ENCODE measurements at places on chromosomes 13 and 19. TPM values are rescaled to one million over a fixed set of nuclear protein-coding genes. Genes with fewer than 3 reads are reported as not detected.
A peak's percentile ranks its signal among the peaks of the same experiment; 100 is the strongest.

The PGPEP1 gene
- polyA plus RNA-seq: 8.1 TPM

The LSR gene
- polyA plus RNA-seq: 3.7 TPM

The PET100 gene
- polyA plus RNA-seq: 61.0 TPM

The NACC1 gene
- polyA plus RNA-seq: 18.7 TPM

The FARP1 gene
- polyA plus RNA-seq: 73.0 TPM

The ANGPTL8 gene
- 0.87 TPM for polyA plus RNA-seq

The LGALS14 gene
- 0.30 TPM for polyA plus RNA-seq

- DNase-seq: no peak
Measured at GRCh38 chr13:44007451-44007850, 127.7 kb downstream of the LACC1 start.

GRCh38 chr13:110070511-110071120, 236.3 kb downstream of the COL4A1 start:
- no peak for DNase-seq

DNA sequence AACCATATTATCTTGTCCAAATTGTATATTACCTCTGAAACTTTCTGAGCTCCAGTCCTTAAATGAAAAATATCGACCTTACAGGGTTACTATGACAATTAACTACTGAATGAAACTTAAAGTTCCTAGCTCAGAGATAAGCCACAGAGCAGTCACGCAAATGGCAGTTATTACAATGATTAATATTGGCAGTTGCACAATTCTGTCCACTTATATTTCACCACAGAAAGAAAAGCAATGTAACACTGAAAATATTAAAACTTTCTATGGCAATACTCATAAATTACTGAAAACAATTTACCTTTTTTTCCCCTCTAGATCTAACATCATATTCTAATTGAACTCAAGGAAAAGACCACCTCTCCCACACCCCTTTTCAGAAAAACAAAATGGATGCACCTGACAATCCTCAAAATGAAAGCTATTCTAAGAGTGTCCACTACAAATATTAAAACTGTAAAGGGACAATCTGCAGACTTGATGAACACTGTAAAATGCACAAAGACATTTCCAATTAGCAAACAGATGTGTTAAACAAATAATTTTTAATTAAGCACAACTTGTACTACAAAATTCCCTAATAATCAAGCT, 14.6 kb downstream of the LNX2 start:
- DNase-seq: no peak

DNA sequence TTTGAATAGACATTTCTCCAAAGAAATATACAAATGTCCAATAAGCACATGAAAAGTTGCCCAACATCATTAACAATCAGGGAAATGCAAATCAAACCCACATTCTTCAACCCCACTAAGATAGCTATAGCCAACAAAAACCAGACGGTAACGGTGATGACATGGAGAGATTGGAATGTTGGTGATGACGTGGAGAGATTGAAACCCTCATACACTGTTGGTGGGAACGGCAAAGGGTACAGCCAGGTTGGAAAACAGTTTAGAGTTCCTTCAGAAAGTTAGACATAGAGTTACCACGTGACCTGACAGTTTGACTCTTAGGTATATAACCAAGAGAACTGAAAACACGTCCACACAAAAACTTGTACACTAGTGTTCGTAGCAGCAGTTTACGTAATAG, 48.1 kb downstream of the TNFRSF19 start:
- DNase-seq: no peak

- no peak for DNase-seq
Measured at GRCh38 chr19:47419789-47420188, 462 bp upstream of the MEIS3 start.

- no peak for DNase-seq
Measured at GRCh38 chr13:76523740-76524340, 362.4 kb downstream of the KCTD12 start.

DNA sequence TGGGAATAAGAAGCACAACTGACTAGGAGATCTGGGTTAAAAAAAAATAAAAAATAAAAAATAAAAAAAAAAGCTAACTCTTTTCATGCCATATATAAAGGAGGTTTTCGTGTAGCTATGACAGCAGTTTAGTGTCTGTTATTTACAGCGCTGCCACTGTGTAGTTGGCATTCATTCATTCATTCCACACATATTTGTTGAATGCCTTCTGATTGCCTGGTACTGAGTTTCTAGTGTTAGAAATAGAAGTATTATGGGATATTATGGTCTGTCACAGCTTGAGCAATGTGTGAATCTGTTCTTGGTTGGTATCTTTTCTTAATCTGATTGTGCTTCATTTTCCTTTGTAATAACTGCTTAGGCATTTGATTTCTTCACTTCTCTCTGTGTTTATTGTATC, 237.4 kb downstream of the NBEA start:
- DNase-seq: no peak

GRCh38 chr13:32255724-32256109, 59.4 kb downstream of the ZAR1L start:
- no peak for DNase-seq

DNA sequence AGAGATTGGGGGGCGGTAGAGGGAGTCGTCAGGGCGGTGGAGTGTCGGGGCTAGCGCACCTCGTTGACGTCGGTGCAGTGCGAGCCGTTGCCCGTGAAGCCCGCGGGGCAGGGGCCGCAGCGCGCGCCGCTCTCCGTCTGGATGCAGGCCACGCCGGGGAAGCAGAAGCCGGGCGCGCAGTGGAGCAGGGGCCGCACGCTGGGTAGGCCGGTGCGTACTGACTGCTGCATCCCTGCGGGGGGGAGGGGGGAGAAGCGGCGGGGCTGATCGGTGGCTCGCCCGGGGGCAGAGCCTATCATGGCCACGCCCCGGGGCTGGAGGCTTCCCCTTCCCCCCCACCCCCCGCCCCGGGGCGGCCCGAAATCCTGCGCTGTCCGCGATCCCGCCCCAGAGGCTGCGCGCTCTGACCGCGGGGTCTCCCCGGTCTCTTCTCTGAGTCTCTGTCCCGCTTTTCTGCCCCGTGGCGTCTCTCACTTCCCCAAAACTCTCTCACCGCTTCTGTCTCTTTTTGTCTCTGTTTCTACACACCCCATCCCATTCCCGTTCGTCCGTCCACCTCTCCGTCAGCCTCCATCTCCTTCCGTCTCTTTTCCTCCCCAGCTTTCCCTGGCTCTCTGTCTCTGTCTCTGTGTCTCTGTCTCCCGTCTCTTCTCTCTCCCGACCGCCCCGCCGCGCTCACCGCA, 1.1 kb downstream of the COMP start:
- DNase-seq: no peak

DNA sequence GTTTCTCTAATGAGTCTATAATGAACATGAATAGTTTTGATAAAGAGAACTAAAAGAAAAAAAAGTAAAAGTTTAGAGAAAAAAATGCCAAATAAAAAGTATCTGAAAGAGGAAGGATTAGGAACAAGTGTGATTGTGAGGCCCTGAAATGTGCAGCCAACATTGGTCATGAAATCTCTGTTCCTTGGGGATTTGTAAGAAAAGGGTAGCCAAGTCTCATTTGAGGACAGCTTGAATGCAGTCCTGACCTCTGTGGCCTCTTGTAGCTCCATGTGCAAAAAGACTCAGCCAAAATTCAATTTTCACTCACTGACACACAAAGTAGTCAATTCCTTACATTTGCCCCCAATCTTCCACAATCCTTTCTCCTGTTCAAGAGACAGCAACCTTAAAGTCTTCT, 167.9 kb downstream of the KLF12 start:
- peak; percentile 58 for DNase-seq

DNA sequence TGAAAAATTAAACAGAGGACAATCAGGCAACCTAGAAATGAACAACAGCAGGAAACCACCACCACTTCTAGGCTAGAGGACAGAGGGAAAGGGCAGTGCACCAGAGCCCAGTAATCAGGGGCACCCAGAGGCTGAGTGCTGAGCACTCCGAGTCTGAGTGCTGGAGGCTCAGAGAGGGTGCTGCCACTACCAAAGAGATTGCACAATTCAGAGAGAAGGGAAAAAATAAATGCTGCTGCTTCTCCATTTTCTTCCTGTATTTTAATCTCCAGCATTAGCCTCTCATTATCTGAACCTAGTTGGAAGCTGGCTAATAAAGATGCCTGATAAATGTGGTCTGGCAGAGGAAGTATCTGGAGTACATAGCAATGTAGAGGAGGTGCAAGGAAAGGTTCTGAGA, 11.8 kb upstream of the ZNF175 start:
- DNase-seq: no peak

GRCh38 chr13:93771227-93771626, 544.6 kb downstream of the GPC6 start:
- DNase-seq: no peak

DNA sequence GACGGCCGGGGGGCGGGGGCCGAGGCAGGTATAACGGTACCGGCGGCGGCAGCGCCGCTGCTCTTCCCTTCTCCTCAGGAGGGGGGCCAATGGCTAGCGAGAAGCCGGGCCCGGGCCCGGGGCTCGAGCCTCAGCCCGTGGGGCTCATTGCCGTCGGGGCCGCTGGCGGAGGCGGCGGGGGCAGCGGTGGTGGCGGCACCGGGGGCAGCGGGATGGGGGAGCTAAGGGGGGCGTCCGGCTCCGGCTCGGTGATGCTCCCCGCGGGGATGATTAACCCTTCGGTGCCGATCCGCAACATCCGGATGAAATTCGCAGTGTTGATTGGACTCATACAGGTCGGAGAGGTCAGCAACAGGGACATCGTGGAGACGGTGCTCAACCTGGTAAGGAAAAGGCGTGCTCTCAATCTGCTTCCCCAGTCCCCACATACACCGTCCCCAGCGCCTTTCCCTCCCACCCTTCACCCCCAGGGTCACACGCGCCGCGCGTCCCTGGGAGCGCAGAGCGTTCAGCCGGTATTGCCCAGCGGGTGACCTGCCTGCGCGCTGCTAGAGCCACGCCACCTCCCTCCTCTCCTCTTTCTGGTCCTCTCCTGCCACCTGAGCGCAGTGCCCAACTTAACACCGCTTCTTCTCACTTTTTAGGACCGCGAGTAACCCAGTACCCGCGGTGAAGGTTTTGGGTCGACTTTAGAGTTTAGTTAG, 814 bp downstream of the NBEA start:
- no peak for DNase-seq

Data from forelimb muscle (tissue), 1 donor.